ENCODE measurements at places on chromosomes 5 and 9.

DNA sequence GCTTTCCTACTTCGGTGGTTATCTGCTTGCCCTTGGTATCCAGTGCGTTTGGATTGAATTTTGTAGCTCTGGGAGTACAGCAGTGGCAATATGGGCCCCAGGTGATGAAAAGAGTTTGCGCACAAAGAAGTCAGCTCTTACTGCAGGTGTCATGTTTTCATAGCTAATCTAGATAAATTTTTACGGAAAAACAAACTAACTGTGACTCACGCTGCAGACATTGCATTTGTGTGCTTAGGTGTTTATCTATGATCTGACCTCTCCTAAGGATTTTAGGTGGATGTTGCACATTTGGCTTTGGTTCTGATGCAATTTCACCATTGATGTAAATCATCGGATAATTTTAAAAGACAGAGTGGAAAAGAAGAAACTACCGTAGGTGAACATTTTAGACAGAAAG, 92.1 kb downstream of the VCAN start:
- DNase-seq = no peak

- DNase-seq = no peak
Observed at GRCh38 chr5:32413466-32414263, 30.9 kb downstream of the ZFR start.

DNA sequence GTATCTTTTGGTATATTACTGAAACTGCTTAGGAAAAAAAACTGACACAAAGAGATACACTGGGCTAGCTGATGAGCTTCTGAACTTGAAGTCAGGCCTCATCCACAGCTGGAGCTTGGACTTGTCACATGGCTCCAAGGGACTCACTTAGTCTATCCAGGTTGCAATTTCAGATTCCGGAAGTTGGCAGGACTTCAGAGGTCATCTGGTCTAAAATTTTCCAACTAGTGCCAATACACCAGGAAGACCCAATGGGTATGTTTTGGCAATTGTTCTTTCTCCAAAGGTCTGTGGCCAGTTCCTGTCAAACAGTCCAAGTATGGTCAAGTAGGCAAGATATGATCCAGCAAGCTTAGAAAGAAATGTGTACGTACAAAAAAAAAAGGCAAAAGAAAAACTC, 36.7 kb downstream of the MRPS27 start:
- DNase-seq = no peak

GRCh38 chr9:4559261-4560182, 69.3 kb downstream of the SLC1A1 start:
- no peak for DNase-seq

DNA sequence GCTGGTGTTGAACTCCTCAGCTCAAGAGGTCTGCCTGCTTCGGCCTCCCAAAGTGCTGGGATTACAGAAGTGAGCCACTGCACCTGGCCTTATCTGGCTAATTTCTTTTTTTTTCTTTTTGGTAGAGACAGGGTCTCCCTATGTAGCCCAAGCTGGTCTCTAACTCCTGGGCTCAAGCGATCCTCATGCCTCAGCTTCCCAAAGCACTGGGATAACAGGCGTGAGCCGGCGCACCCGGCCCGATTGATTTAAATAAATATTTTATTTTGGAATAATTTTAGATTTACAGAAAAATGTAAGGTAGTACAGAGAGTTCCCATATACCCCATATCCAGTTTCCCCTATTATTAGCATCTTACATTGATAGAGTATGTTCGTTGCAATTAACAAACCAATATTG, 155.0 kb upstream of the MVB12B start:
- no peak for DNase-seq

DNA sequence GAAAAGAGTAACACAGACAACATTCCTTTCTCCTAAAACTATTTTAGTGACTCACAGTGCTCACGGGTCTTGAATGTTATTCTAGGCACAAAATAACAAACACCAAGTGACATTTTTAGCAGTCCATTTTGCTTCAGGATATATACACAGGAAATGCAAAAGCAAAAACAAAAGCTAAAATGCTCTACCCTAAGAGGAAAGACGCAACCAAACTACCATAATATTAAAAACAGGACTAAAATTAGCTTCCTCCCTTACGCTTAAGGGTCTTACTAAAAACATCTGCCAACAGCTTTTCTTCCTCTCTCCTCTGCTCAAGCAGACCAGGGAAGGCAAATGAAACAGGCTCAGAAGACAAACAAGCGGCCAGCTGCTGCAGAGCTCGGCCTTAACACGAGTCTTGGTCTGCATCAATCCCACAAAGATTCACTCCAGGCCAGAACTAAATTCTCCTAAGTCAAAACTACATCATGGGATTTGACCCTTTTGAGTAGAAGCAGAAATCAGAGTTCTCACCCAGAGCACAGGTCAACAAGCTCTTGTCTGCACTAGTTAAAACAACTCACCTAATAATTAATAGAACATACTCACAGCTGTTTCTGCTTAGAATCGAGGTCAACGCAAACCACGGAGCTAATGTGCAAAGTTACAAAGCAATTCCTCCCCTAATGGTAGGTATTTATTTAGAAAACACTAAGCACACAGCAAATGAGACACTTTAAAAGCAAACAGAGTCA, 62.3 kb downstream of the RAPGEF1 start:
- DNase-seq = no peak

GRCh38 chr5:55343107-55343506, 35.3 kb downstream of the MTREX start:
- no peak for DNase-seq

DNA sequence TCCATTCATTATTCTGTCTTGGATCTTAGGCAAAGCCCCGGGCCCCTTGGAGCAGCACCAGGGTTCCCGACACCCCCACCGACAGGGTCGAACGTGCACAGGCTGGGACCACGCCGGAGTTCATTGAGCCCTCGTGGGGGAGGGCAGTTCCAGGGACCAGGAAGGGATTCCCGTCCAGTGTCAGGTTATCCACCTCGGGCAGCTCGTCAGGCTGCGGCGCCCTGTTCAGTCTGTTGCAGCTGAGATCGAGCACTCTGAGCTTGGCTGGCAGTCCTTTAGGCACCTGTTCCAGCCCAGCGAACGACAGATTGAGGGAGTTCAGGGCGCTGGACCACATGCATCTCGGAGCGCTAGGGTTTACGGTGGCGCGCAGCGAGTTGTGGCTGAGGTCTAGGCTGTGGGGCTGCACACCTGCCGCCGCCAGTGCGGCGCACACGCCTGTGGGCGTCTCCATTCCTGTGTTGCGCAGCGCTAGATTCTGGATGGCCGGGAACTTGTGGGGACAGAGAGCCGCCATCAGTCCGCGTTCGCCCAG, 1.1 kb downstream of the CD14 start:
- no peak for DNase-seq

GRCh38 chr5:78236046-78236445, 58.5 kb downstream of the AP3B1 start:
- DNase-seq = no peak

DNA sequence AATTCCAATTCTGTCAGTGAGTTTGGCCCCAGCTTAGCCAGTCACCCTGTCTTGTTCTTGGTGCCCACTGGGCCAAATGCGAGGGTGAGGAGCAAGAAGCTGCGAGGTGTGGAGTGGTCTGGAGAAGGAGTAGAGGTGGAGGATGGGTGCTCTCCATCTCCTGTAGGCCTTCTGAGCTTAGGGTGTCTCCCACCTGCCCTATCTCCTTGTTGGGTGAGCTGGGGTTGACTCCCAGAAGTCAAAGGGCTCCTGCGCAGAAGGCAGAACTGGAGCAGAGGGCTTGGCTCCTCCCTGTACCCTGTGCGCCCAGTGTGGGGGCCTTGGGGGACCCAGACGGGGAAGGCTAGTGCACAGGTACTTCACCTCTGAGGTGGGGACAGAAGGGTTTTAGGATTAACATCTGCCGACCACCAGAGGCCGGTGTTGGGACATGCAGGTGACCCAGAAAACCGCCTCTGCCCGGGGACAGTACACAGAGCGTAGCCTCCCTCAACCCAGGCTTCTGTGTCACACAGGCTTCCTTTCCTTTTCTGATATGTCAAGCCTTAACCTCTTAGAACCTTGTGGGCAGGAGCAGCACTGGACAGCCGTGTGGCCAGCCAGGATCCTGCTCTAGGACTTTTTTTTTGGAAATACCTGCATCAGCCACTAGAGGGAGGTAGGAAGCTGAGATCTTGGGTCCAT, 16.9 kb downstream of the IL5 start:
- no peak for DNase-seq

GRCh38 chr9:27212621-27213020, 84.3 kb downstream of the EQTN start:
- no peak for DNase-seq

DNA sequence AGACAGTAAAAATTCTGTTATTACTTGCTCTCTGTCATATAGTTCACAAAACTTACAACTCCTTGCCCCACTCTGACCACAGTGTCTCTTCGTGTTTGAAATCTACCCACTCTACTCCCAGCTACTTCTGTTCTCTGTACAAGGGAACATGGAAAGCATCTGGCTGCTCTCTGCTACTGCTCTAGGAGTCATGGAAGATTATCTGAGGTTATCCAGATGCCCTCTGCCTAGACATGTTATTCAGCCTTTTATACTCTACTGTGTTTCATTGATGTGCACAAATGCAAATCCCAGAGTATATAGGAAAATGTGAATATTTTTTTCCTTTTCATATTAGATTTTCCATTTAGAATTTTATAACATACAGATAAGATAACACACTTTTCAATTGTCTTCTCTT, 1525.6 kb downstream of the MAT2B start:
- no peak for DNase-seq

DNA sequence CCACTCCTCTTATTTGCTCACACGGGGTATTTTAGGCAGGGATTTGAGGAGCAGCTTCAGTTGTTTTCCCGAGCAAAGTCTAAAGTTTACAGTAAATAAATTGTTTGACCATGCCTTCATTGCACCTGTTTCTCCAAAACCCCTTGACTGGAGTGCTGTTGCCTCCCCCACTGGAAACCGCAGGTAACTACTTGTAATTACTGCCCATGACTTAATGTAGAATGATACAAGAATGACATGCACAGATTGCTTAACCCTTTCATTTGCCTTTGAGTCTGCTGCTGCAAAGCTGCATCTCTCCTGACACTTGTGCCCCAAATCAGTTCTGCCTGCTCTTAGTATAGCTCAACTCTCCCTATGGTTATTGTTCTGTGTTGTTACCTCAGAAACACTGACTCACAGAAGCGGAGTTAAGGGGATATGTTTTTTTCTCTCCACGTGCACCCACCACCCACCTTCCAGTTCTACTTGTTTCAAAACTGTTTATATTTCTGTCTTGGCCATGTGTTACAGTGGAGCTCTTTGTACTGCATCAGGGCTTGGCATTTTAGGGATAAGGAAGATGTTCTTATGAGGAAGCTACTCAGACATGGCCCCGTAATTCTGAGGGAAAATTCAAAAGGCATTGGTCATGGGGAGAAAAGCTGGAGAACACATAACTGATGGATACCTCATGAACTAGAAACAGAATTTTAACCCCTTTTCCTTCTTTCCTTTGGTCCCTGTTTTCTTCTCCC, 2.3 kb downstream of the ADRB2 start:
- no peak for DNase-seq

- DNase-seq = no peak
Observed at GRCh38 chr9:78026416-78026815, 5.2 kb downstream of the GNAQ start.

DNA sequence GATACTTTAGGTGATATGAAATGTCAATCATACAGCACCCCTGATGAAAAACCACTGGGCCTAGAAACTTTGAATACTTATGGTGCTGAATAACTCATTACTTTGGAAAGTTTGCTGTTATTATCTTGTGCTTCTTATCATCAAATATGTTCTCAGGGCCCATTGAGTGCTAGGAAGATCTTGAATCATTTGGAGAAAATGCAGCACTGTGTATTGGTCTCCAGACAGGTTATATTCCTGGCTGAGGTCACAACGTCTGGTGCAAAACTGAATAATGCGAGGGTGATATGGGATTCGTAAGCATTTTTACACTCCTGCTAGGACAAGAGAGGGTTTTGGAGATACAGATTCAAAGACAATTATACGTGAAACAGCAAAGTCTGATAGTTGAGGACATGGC, 249.4 kb upstream of the TNC start:
- DNase-seq = no peak

DNA sequence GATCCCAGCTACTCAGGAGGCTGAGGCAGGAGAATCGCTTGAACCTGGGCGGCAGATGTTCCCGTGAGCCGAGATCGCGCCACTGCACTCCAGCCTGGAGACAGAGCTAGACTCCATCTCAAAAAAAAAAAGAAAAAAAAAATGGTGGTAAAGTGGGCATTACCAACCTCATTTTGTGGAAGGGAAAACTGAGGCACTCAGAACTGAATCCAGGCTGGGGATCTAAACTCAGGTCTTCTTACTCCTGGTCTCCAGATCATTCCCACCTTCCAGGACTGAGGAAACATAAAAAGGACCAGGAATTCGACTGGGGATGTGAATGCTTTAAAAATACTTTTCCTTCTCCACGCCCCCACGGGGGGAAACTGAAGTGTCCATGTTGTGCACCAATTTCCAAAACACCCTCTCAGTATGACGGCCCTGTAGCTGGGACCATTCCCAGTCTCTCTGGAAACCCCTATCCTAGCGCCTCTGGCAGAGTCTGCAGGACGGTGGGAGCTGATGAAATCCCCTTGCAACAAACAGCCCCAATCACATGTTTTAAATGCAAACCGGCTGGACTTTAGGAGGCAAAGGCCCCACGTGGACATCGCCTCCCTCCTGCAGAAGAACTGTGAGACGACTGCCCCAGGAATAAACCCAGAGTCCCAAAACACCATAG, 8.9 kb upstream of the AKNA start:
- DNase-seq = no peak

GRCh38 chr9:14031060-14031414, 282.9 kb downstream of the NFIB start:
- no peak for DNase-seq

GRCh38 chr9:93771276-93771675, 183.9 kb downstream of the BARX1 start:
- DNase-seq = no peak

GRCh38 chr5:116472274-116472673, 102.3 kb downstream of the SEMA6A start:
- DNase-seq = no peak

DNA sequence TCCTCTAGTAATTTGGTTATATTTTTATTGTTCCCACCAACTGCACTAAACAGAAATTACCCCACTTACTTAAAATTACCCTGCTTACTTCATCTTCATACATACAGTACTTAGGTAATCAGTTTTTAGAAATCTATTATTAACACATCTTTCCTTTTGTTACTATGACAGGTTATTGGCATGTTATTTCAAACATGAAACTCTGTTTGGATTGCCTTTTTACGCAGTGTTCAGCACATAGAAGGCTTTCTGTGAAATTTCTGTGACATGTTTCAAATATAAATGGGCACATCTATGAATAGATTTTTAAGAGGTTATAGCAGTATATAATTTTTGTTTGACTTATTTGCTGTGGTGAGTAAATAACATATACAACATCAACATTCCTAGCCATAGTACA, 22.5 kb downstream of the SRFBP1 start:
- no peak for DNase-seq

Data from amygdala (tissue), 56 donors.